ENCODE measurements at places on chromosomes 4 and X. TPM values are rescaled to one million over a fixed set of nuclear protein-coding genes. Genes with fewer than 3 reads are reported as not detected.

GRCh38 chr4:30094887-30095286 is 625.3 kb upstream of the PCDH7 start:
- H3K27ac ChIP-seq, result no peak overlapping the region
- H3K27me3 ChIP-seq, result no peaks in the 10 kb centered on the region
- H3K4me3 ChIP-seq, result no peak overlapping the region

- no peak for DNase-seq
- no peak overlapping the region for H3K4me3 ChIP-seq
- H3K27me3 ChIP-seq, result no peaks in the 10 kb centered on the region
These were observed 138.8 kb upstream of the BANK1 start for GRCh38 chr4:101651778-101652177.

DNA sequence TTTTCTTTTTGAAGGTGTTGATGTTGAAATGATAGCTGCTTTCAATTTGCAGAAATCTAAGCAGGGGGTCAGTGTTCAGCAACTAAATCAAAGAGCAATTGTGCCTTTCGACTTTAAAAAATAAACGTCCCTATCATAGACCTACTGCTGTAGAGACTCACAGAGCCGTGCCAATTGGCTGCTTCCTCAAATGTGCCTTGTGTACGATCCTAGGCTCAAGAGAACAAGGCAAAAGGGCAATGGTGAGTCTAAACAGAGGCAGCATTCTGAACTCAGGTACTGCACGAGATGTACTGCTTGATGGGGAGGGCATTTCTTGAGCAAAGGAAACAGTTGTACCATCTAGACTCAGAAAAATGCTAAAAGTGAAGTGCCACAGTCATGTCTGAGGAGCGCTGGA is 29.8 kb downstream of the OPHN1 start:
- H3K27ac ChIP-seq, result no peak overlapping the region
- H3K4me3 ChIP-seq, result no peak overlapping the region
- H3K27me3 ChIP-seq, result no peaks in the 10 kb centered on the region
- DNase-seq, result no peak
- no peaks in the 10 kb centered on the region for H3K4me1 ChIP-seq
- no peaks in the 10 kb centered on the region for H3K36me3 ChIP-seq

The VEGFD gene
- polyA plus RNA-seq, result 1.3 TPM

DNA sequence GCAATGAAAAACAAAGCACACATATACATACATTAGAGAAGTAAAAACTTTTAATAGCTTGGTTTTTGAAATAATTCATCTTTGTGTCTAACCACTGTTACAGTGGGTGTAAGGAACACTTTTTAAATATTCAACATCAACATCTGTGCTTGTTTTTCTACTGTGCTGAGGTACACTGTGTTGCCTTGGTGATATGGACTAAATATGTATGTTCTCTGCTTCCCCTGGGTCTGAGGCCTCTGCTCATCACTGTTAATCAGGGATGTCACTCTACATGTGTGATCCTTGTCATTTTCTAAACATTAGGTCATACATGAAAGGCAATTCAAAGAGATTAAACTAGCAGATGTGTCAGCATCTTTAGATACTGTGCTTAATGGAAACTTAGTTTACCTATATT is 10.9 kb downstream of the MCTS1 start:
- no peak overlapping the region for H3K4me3 ChIP-seq
- H3K4me1 ChIP-seq, result no peaks in the 10 kb centered on the region
- H3K27ac ChIP-seq, result no peak overlapping the region
- H3K27me3 ChIP-seq, result no peaks in the 10 kb centered on the region
- H3K36me3 ChIP-seq, result no peaks in the 10 kb centered on the region

DNA sequence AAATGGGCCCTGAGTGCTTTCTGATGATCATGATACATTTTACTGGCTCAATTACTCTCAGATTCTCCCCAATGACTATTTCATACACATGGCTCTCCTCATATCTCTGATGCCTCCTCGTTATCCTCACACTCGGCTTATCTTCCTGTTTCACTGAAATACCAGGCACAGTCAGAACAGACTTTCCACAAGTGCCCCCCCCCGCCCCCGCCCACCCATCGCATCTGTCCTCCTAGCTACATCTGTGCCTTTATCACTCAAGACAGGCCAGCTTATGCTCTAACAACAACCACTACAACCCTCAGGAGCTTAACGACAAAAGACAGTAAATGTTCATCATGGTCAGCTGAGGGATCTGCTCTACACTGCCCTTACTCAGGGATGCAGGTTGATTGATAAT is 610.6 kb upstream of the DIPK2B start:
- H3K36me3 ChIP-seq, result no peaks in the 10 kb centered on the region
- no peak overlapping the region for H3K4me3 ChIP-seq
- DNase-seq, result no peak
- no peak overlapping the region for H3K27ac ChIP-seq
- no peaks in the 10 kb centered on the region for H3K4me1 ChIP-seq

The PDCL2 gene
- polyA plus RNA-seq, result not detected

Measured in pancreas (tissue), 10 donors.